CD8-positive, alpha-beta T cell (primary cell): ENCODE measurements at places on chromosomes 7 and 10.

GRCh38 chr7:102288285-102288930 lies 1.7 kb downstream of the SH2B2 start:
- no peak for DNase-seq

GRCh38 chr7:27826357-27826756 lies 86.4 kb downstream of the TAX1BP1 start:
- DNase-seq = no peak

DNA sequence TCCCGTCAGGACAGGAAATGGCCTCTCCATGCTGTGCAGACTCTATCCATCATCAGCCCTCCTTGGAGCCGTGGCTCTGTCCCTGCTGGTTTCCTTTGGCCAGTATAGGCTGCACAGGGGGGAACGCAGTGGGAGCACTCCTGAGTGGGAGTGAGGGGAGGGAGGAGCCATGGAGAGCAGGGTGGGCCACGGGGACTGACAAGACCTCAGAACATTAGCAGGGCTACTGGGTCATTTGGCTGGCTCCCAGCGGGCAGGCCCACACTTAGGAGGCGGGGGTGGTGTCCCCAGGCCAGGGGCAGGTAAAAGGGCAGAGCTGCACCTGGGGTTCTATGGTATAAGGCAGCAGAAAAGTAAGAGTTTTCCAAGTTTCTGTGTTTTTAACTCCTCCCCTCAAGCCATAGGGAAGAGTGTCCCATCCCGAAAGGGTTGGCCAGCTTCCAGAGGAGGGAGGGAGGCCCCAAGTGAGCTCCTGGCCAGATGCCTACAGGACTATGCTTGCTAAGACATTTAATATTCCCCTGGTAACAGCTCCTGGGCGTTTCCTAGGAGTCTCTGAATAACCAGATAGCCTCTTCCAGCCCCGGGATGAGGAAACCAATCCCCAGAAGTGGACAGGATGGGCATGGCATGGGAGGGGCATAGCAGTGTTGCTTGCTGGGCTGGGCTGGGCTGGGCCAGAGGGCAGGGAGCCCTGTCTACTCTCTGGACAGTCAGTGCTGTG lies 5.5 kb upstream of the OPN4 start:
- no peak for DNase-seq

DNA sequence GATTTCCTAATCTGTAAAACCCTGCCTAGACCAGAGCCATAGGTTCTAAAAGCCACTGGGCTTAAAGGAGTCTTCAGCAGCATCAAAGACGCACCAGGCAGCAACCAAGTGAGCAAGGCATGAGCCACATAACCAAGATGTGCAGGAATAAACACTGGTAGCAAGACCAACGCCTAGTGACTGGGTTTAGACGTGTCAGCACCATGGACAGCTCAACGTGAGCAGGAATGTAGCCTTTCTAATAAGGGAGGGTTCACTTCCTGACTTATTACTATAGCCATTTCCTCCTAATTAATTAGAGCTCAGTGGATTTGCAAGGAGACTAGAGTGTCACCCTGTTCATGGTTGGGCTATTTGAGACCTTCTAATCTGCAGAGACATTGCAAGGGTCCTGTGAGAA lies 223.7 kb downstream of the LHFPL3 start:
- DNase-seq = no peak

DNA sequence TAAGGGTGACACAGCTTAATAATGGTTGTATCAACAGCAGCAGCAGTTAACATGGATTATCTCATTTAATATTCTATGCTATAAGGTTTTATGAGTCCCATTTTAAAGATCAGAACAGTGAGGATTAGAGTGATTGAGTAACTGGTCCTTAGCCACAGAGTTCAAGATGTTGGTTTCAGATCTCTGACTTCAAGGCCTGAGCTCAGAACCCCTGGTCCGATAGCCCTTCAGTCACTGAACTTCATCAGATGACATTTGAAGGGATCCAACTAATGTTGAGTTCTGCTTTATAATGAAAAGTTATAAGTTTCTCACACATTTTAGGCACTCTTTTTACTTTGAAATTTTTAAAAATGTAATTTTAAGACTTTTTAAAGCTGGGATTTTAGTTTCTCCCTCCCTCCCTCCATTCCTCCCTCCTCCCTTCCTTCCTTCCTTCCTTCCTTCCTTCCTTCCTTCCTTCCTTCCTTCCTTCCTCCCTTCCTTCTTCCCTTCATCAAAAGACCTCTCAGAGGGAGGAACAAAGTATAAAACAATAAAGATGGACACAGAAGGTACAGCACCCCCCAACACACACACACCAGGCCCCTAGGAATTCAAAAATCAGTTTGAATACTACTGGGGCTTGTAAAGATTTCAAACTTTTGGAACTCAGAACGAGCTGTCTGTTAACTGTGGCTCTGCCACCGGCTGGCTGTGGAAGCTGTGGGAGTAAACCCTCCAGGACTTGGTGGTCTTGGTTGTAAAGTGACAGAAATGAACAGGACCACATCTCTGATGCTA lies 206.9 kb upstream of the AGK start:
- DNase-seq = no peak

DNA sequence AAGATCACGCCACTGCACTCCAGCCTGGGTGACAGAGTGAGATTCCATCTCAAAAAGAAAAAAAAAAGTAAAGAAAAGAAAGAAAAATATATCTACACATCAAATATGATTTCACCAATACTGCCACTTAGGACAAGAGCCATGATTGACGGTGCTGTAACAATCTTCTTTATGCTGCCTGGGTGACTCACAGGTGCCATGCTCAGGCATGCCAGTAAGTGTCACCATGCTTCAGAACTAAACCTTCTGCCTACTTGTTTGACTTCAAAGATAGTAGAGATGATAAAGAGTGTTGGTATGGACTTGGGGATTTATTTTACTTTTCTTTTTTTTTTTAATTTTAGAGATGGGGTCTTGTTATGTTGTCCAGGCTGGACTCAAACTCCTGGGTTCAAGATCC lies 33.6 kb upstream of the DNMBP start:
- DNase-seq = no peak

- DNase-seq = no peak
Observed at GRCh38 chr7:101874028-101874427, 56.6 kb downstream of the CUX1 start.

DNA sequence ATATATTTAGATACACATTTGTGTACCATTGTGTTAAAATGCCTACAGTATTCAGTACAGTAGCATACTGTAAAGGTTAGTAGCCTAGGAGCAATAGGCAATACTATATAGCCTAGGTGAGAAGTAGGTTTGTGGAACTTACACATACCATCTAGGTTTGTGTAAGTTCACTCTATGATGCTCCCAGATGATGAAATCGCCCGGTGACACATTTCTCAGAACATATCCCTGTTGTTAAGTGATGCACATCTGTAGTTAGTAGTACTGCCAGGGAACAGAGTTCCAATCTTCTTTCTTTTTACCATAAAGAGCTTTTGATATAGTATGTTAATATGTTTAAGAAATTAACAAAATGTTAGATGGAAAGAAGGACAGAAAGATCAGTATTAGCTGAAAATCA lies 138.2 kb downstream of the SNX13 start:
- no peak for DNase-seq

DNA sequence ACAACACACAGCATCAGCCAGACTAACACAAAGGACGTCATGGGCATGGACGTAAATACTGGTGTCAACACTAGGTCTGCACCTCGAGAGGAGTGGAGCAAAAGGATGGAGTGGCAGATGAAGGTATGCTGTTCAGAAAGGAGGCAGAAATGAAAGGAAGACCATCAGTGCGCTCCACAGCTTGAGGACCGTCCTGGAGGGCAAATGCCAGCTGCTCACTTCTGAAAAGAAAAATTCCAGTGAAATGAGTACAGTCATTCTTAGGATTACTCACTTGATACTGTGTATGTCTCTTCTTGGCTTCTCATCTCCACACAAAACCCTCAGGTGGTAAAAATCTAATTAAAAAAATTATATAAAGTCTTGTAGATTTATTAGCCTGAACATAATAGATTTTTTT lies 44.8 kb downstream of the EGFR start:
- DNase-seq = no peak

DNA sequence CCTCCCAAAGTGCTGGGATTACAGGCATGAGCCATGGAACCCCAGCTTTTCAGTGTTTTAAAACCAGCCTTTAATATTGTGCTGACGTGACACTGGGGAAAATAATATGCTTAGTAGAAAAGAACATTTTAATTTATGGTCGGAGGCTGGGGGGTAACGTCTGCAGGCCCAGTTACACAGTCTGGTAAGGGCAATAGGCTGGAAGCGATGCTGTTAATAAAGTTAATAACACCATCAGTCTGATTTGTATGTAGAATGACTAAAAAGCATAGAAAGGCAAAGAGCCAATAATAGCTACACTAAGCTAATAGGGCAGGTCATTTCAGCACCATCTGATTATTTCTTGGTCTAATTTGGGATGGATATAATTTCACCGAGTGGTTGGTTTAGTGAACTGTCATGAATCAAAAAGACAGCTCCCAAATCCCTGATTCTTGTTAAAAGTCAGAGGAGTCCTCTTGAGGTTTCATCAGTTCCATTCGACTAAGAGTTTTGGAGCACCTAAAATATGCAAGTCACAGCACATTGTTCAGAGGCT lies 192.9 kb downstream of the CAMK1D start:
- DNase-seq = no peak
